Iris pigment epithelial cell (primary cell): ENCODE measurements at places on chromosomes 1 and 21.

DNA sequence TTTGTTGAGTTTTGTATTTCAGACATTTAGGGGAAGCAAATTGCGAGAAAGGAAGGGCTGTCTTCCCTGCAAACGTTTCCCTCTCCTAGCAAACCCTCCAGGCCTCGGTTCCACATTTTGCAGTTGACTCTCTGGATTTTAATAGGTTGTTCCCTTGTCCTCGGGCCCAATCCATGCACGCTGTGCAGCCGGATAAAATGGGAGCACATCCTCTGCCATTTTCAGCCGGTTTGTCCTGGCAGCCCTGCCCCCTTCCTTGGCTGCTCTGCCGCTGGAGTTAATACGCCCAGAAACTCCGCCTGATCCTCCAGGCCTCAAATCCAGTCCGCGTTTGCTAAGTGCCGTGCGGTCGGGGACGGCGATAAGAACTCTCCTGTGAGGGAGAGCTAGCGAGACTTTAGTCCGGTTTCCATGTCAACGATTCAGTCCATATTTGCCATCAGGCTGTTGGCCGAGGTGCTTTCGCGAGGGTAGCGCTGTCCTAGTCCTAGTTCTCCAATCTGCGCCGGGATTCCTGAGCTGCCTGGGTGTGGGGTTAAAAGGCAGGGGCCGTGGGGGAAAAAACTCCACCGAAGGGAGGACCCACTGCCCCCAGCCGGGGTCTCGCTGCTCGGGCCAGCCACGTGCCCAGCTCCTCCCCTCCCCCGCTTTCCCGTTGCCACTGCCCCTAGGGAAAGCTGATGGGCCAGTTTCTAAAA lies 2.9 kb upstream of the ARID1A start:
- DNase-seq, result peak; percentile 100

GRCh38 chr1:118335331-118335732 lies 150.3 kb upstream of the SPAG17 start:
- no peak for DNase-seq

DNA sequence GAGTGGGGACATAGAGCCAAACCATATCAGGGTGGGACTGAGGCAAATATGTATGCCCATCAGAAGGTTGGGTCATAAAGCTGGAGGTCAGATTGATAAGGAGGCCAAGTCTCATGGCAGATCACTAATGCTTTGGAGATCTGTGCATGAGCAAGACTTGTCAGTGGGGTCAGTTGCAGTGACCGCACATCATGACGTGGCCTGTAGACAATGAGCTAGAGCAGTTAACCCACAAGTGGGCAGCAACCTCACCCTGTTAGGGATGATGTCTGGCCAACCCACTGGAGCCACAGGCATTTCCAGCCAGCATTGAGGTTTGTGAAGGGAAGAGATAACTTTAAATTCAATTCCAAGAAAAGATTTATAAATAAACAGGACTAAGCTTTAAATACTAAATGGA lies 66.7 kb downstream of the XCL1 start:
- peak; percentile 63 for DNase-seq

DNA sequence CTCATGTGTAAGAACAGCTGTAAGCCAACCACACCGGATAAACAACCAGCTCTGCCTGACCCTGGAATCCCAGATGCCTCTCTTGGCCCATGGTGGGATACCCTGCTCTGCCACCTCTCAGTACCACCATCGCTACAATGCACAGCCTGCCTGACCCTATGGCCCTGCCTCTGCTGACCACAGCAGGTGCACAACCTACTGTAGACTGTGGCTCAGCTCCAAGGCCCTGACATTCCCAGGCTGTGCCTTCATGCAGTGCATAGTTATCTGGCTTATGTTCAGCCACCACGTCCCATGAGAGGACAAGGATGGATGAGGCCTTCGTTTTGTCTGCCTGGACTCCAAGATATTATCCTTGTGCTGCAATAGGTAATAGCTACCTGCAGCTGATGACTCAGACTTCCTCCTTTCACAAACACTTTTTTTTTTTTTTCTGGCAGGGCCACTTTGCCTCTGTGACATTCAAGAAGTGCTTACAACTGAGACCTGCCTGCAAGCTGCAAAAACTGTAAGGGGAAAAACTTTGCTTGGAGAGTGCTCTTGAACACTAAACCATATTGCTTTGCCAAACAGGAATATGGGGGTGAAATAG lies 177.7 kb downstream of the URB2 start:
- DNase-seq, result no peak

DNA sequence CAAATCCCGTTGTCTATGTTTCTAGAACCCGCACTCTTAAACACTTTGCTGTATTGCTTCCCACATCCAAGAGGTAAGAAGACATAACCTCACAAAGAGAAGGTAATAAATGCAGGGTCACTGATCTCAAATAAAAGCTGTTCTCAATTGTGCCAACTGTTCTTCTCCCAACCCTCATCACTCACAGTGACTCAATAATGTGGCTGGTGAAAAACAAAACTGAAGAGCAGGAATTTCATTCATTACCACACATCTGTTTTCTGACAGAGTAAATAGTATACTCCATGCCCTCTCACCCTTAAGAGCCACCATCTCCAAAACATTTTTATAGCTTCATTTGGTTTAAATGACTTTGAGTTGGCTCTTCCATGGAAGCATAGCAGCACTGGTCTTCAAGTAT lies 6.2 kb upstream of the ERICH3 start:
- DNase-seq, result no peak

DNA sequence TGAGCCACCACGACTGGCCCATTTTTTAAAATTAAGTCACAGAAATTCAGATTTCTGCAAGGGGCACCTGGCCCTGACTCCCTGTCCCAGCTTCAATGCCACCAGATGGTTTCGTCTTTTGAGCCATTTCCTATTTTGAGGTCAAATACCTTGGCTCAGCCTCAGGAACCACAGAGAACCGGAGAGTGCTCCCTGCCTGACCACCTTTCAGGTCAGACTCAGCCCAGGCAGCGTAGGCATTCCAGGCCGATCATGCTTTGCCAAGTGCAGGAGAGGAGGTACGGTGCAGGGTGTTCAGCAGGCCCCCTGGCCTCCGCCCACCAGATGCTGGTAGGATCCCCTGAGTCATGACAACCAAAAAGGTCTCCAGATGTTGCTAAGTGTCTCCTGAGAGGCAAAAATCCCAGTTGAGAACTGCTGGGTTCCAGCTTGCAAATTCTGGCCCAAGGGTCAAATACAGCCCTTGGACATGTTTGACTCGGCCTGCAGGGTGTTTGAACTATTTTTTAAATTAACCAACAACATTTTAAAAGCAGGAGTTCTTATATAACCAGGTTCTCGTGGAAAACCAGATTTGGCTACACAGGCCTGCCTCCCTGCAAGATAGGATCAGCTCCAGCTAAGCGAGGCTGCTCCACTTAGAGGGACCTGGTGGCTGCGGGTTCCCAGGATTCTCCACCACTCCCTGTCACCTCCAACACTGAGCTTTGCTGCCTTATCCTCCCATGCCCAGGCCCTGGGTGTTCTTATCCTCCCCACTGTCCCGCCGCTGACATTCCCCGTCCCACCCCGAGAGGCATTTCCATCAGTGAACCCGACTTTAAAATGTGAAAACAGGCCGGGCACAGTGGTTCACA lies 61.9 kb upstream of the TARDBP start:
- DNase-seq, result no peak

DNA sequence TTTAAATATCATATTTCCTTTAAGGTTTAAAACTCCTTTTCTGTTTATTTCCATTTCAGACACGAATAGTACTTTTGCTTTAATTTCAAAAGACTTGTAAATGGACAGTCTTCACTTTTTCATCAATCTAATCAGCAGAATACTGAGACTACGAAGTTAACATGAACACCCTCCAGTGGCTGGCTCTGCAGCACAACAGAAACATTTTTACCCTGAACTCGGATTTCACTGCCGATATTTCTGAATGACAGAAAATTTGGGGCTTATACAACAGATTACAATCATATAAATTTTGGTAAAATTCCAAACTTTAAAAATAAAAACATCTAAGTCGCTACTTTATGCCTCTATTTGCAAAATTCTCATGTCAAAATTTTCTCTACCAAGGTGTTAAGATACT lies 86.2 kb downstream of the AKT3 start:
- no peak for DNase-seq

DNA sequence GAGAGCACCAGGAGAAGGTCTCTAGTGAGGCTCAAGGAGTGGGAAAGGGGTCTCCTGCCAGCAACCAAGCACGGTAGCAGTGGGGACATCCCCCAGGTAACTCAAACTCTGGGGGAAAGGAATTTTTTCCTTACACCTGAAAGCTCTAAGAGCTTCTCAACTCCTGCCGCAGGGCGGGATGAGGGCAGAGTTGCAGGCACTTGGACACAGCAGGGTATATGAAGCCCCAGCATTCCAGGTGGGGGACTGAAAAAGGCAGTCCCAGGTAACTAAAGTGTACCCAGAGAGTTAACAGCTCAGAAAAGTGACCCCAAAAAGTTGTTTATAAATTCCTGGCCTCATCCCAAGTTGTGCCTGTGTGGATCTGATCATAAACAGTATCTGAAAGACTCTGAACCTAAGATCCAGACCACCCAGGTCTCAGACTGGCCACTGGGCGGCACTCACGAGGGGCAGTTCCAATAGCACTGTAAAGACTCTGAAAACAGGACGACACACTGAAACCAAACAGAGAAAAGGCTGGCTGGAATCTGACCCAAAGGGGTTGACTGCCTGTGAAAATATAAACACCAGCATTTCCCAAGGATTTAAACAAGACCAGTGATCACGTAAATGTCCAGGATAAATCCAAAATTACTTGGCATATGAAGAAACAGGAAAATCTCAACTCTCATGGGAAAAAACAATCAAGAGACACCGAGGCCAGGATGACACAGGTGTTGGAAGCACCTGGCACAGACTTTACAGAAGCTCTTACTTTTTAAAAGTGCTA lies 47.5 kb downstream of the HSF2BP start:
- peak; percentile 82 for DNase-seq

- DNase-seq, result no peak
Observed at GRCh38 chr1:203985044-203985443, 87.9 kb upstream of the SOX13 start.

DNA sequence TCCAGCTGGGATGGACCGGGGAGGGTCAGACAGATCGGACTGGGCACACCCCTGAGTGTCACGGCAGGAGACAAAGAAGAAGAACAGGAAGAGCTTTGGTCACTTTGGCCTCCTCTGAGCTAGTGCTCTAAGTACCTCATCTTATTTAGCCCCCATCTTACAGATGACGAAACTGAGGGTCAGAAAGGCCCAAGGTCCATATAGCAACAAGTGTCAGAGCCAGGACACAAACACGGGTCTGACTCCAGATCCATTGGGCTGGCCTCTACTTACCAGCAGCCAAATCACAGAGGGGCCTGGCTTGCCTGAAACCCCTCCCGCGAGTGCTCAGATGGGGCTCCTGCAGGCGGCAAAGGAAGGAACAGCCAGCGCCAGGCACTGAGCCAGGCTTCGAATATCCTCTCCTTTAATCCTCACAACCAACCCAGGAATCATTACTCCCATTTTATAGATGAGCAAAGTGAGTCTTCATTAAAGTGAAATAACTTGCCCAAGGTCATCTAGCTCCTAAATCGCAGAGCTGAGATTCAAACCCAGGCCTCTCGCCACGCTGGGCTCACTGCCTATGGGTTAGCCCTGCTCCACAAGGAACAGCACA lies 25.7 kb upstream of the SELENON start:
- DNase-seq, result no peak
